CD8-positive, alpha-beta memory T cell (primary cell): ENCODE measurements at places on chromosomes 16 and 17.

GRCh38 chr17:49901460-49902331 lies 53.8 kb upstream of the TAC4 start:
- DNase-seq: no peak

- DNase-seq: no peak
Observed at GRCh38 chr17:14972844-14973243, 292.3 kb downstream of the PMP22 start.

GRCh38 chr17:18980682-18981334 lies 23.8 kb downstream of the FAM83G start:
- DNase-seq: no peak

GRCh38 chr17:72970797-72971196 lies 121.7 kb downstream of the SLC39A11 start:
- DNase-seq: no peak

DNA sequence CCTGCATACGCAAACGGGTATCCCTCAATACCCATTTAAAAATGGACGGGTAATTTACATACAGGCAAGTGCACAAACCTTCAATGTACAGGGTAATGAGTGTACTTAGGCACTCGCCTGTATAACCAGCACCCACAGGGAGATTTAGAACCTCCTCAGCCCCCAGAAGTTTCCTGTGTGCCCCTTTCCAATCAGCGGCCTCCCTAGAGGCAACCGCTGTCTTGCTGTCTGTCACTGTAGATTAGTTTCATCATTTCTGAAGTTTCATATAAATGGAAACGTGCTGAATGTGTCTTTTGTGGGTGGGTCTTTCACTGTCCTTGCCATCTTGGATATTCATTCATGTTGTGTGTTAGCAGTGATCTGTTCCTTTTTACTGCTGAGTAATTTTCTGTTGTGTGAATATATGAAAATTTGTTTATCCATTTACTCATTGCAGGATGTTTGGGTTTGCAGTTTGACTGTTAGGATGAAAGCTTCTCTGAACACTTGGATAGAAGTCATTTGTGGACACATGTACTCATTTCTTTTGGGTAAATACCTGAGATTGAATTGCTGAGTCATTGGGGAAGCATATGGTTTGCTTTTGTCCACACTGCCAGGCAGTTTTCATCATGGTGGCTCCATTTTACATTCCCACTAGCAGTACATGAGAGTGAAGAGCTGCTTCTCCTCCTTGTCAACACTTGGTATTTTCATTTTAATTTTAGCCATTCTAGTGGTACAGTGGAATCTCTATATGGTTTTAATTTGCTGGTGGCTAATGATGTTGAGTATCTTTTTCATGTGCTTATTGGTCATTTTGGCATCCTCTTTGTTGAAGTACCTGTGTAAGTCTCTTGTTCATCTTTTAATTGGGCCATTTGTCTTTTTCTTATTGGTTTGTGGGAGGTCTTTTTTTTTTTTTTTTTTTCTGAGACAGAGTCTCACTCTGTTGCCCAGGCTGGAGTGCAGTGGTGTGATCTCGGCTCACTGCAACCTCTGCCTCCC lies 2.1 kb upstream of the ADCY7 start:
- no peak for DNase-seq

- DNase-seq: no peak
Observed at GRCh38 chr17:39962642-39963220, at the start of gene GSDMA. Gene GSDMA (plus strand): TSS chr17:39963004. CDS start chr17:39965688, 2,684 bp downstream.

DNA sequence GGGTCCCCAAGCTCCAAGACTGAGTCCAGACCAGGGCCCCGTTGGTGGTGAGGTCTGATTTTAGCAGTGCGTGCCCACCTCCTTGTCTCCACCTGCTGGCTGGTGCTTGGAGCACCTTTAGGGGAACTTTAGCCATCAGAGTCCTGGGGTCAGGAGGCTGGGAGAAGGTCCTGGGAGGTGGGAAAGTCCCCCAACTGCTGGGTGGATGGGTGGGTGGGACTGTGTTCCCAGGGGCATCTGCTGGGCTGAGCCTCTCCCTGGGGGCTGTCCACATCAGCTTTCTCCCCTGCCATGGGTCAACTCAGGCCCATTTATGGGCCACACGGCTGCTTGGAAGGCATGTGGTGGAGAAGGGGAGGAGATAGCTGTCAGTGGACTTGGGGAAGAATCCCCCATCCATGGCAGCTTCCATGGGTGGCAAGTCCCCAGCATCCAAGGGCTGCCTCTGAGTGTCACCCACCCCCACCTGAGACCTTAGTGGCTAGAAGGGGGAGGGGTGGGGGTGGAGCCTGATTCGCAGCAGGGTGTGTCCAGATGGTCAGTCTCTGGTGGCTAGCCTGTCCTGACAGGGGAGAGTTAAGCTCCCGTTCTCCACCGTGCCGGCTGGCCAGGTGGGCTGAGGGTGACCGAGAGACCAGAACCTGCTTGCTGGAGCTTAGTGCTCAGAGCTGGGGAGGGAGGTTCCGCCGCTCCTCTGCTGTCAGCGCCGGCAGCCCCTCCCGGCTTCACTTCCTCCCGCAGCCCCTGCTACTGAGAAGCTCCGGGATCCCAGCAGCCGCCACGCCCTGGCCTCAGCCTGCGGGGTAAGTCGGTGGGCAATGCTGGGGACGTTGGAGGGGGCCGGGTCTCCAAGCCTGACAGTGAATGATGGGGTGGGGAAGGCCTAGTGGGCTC lies at the start of gene TRPV2:
Gene TRPV2 (plus strand): TSS at position 541 of the 894 bp plus-strand sequence. CDS start 2,098 bp downstream, outside the sequence.
- DNase-seq: peak; percentile 37

- no peak for DNase-seq
Observed at GRCh38 chr17:59779521-59779920, 72.1 kb downstream of the VMP1 start.

GRCh38 chr17:65417406-65418221 lies 143.8 kb downstream of the AXIN2 start:
- no peak for DNase-seq

- DNase-seq: no peak
Observed at GRCh38 chr17:4476017-4476416, 22.7 kb upstream of the SPNS2 start.

DNA sequence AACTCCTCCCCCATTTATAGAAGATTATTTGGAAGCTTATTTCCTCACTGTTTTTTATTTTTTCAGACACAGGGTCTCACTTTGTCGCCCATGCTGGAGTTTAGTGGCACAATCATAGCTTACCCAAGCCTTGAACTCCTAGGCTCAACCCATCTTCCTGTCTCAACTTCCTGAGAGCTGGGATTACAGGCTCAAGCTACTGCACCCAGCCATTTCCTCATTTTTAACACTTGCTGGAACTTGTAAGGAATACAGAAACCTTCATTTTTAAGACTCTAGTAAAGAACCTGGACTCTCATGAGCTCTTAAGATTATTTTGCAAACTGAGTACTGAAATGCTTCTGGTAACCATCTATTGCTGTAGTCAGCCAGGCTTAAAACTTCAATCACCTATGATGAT lies 29.9 kb downstream of the KANSL1 start:
- DNase-seq: no peak

DNA sequence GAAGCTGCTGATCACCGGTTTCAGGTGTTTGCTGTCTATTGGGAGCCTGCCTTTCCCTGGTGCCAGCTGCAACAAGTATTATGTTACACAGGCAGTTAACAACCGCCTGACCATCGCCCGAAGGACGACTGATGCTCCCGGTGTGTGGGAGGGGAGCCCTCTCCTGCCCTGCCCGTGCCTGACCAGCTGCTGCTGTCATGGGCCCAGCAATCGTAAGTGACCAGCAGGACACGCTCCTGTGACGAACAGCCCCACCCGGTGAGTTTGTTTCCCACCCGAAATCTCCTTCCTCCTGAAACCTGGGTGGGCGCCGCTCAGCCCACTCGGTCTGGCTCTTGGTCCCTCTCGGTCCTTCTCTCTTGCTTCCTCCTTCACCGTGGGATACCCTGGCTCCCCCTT lies 17.9 kb upstream of the UBE2I start:
- no peak for DNase-seq

GRCh38 chr16:20741554-20742285 lies at the start of gene THUMPD1:
Gene THUMPD1 (minus strand): TSS chr16:20741818. CDS start chr16:20741739, 79 bp downstream.
- DNase-seq: peak; percentile 97

DNA sequence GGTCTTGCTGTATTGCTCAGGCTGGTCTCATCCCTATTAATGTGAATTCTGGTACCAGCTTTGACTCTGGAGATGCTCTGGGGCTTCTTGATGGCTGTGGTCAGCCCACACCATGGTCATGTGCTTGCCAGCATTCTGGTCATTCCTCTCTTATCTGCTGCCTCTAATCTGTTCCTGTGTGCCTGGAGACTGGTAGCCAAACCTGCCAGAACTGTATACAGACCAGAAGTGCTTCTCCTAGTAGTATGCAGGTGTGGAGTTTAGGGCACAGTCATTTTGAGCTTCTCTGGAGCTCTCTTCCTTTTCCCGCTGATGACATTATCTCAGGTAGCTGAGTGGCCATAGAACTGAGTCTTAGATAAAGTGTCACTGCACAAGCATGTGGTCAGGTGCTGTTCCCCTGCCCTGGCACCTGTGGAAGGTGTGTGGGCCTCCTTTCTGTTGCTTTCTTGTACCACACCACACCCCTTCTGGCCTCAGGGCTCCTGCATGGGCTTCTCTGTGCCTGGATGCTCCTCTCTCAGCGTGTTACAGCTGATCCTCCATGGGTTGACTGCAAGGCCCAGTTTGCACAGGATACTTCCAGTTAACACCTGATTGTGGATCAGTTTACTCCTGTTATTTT lies 162.7 kb downstream of the SPECC1 start:
- DNase-seq: no peak

- no peak for DNase-seq
Observed at GRCh38 chr17:50627782-50628601, 6.7 kb upstream of the ABCC3 start.

DNA sequence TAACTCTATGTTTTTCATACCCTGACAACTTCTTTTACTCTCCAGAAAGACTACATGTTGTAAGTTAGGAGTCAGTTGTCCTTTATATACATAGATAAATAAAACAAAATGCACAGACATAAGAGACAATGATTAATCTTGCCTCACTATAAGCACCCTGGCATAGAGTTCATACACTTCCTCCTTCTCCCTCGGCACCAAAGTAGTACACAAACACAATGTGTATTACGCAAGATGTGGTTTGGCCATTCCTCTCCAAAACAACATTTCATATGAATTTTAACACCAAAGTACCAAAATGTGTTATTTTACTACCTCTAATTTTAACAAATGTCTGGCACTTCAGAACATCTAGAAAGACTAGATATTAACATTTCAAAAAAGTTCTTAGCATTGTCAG lies 17.2 kb upstream of the SLFN11 start:
- DNase-seq: no peak

GRCh38 chr17:76714822-76715495 lies 4.2 kb upstream of the MXRA7 start:
- DNase-seq: peak; percentile 82

- DNase-seq: no peak
Observed at GRCh38 chr16:30889721-30890120, 4.2 kb downstream of the BCL7C start.

- DNase-seq: no peak
Observed at GRCh38 chr17:61158376-61158775, 241.3 kb upstream of the TBX2 start.

DNA sequence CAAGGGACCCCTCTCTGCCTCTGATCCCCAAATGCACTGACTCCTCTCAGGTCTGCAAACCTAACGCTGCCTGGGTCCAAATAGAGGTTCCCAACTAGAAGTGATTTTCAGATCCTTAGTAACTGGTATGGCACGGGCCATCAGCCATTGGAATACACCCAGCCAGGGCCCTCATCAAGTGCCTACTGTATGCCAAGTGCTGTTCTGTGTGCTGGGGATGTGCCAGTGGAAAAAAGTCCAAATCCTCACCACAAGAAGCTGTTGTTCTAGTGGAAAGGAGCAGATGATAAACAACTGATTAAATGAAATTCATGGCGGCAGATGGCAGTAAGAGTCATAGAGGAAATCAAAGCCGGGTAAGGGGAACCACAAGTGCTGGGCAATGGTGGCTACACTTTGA lies 57.2 kb upstream of the MED9 start:
- no peak for DNase-seq

GRCh38 chr16:68790130-68790761 lies 53.1 kb upstream of the TANGO6 start:
- DNase-seq: no peak

DNA sequence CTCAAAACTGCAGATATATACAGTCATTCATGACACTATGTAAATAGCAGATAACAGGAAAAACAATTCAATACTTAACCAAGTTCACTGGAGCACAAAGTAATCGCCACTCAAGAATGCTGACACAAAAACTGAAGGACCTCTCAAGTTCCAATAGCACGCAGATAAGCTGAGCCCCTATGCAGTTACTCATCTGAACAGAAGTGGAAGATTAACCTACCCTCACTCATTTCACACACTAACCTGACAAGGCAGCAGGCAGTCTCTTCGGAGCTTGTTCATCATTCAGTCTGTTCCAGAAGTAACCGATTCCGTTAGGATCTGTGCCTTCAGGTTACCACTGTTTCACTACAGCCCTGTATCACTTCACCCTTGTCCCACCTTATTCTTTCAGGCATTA lies 6.0 kb downstream of the HELZ start:
- DNase-seq: no peak

- no peak for DNase-seq
Observed at GRCh38 chr17:52546493-52546892, 388.0 kb upstream of the CA10 start.

DNA sequence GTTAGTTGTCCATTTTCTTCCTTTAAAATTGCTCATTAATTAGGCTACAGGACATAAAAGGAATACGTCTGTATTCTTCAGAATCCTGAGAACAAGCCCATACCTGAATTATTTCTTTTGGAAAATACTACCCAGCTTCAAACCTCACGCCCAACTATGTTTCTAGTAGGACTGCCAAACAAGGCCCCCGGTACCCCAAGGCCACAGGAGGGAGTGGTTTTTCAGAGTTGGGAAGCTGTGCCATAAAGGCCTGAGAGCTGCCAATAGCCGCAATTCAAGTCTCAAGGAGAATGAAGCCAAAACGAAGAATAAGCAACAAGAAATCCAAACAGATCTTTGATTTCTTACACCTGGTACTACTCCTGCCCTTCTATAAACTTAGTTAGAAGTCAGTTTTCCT lies 48.3 kb downstream of the UBE2G1 start:
- no peak for DNase-seq

DNA sequence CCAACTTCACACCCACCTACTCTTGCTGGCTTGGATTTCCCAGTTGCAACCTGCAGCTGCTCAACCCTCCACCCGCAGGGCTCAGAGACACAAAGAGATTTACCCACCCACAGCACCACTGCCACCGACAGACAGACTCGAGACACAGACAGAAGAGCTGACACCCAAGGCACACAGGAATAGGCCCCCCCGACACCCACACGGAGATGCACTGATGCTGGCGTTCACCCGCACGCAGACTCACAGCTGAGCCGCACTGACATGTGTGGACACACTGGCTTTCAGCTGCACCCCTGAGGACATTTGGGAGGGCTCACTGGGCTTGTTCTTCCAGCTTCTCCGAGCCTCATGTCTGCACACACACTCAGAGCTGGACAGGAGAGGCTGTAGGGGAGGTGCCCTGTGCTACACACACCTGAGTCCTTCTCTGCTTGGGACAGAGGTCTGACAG lies 8.2 kb downstream of the STX1B start:
- DNase-seq: no peak

GRCh38 chr16:19463468-19464315 lies 46.0 kb downstream of the TMC5 start:
- no peak for DNase-seq

- DNase-seq: peak; percentile 38
Observed at GRCh38 chr17:77905766-77906165, 52.7 kb upstream of the TNRC6C start.
